ENCODE measurements at places on chromosomes 2 and 18.
A peak's percentile ranks its signal among the peaks of the same experiment; 100 is the strongest.

DNA sequence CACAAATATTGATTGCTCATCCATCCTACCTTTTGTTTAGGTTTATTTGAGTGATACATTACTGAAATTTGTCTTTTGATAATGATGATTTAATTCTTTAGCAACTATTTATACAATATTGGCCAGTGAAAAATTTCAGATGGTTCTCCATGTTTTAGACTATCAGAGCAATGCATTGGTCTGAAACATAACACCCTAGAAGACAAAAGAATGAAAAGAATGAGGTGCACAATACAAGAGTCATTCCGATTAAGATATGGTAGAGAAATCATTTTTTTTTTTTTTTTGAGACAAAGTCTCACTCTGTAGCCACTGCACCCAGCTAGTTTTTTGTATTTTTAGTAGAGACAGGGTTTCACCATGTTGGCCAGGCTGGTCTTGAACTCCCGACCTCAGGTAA, 197.4 kb upstream of the FAM98A start:
- no peak for DNase-seq

DNA sequence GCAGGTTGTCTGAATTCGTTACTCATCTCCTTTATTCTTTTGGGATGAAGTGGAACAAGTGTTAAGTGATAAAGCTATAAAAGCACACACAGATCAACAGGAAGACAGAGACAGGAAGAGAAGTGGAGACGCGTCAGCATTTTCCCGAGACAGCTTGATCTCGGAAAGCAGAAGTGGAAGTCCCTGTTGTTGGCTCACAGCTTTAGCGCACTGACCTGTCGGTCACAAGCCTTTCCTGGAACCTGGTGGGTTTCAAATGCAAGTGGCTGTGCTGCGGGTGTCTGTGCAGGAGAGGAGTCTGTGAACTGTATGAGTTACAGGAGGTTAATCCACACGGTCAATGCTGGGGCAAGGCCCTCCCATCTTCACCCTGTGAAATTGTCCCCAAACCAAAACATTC, 116.6 kb upstream of the PELI1 start:
- DNase-seq = no peak

GRCh38 chr2:25073025-25073424, 31.1 kb downstream of the EFR3B start:
- DNase-seq = no peak

DNA sequence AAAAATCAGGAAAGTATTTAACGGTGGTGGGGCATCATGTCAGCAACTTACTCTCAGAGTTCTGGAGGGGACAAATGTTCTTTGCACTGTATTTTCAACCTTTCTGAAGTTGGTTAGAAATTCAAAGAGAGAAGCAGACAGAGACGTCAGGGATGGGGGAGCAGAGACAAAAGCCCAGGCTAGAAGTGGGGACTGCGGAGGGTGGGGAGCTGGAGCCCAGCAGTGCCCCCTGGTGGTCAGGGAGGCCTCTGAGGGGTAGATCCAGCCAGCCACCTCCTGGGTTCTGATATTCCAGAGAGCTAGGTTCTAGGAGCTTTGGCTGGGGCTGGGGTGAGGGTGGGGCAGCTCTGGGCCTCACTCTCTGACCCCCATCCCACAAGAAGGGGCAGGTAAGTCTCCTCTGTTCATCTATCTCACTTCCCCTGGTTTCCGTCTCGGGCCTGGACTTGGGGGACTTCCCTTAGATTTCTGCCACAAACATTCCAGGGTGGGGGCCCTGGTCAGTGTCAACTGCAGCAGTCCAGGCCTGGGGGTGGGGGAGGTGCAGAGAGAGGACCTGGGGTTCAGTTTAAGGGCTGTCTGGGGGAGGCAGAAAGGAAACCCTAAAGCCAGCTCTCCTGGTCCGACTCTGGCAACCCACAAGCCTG, 8.9 kb downstream of the TNS1 start:
- DNase-seq = peak; percentile 35

DNA sequence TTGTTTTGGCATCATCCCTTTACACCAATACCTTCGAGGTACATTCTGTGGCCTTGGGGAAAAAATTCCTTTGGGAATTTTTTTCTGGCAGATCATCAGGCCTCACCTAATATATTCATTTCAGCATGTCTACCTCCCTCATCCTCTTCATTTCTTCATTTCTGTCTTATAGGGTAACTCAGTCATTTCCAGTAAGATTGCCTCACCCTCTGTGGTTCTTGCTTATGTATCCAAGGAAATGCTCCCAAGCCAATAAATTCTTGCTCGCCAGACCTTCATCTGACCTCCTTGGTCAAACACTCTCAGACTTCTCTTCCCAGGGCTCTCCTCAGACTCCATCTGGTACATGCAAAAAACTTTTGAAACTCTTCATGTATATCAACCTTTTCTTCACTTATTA, 265.6 kb downstream of the TMX3 start:
- DNase-seq = peak; percentile 74

GRCh38 chr18:73901566-73901965, 246.1 kb downstream of the FBXO15 start:
- DNase-seq = no peak

DNA sequence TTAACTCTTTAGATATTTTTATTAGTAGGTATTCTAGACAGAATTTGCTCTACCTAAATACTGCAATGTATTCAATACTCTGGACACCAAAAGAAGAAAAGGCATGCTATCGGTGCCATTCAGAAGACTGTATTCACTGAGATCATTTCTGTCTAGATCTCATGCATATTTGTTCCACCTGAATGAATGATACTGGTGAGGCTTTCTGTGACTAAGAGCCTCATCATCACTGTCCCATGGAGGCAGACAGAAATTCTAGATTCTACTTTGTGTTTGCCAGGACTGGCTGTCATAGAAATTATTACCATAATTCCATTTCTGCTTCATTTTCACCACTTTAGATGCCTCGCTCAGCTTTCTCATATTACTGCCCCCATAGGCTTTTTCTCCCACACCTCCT, 340.7 kb downstream of the MBD2 start:
- DNase-seq = peak; percentile 53

- no peak for DNase-seq
Observed at GRCh38 chr2:155703917-155704316, 628.6 kb downstream of the NR4A2 start.

DNA sequence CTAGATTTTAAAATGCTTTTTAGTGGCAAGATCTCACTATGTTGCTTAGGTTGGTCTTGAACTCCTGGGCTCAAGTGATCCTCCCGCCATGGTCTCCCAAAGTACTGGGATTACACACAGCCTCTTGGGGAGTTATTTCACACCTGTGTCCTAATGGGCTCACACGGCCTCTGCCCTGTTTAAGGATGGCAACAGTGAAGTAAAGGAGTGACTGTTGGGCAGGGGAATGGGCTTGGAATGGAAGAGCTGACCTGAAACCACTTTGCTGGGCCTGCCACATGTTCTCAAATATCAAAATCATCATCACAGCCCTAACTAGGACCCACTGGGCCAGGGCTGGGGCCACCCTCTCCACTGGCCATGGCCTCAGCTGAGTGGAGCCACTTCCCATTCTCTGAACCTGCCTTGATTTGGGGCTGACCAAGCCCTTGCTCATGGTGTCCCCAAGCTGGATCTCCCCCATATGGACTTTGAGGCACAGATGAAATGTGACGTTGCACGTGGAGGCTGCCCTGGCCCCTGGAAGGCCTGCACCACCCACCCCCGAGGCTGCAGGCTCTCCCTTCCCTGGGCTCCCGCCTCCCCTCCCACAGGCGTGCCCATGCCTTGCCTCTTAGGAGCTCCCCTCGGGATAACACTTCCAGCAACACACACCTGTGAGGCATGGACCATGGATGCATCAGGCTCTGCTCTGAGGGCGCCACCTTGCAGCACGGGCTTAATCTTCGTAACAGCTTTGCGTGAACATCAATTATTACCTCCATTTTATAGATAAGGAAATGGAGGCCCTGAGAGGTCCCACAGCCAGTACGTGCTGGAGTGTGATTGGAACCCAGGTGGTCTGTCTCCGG, 71.8 kb upstream of the SMAD7 start:
- DNase-seq = no peak

DNA sequence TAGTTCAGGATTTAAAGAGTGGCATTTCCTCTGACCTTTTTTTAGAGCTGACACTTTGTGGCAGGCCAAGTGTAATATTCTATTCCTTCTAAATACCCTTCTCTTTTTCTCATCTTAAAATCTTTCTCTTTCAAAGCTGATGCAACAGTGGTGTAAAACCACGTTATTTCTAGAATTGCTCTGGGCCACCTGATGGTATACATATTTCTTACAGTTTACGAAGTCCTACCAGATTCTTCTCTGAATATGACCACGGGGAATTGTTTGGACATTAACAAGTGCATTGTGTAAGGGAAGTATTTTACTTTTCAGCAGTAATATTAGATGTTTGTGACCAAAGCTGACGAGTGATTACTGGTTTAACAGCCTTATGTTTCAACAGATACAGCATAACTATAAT, 109.9 kb downstream of the PTPRM start:
- no peak for DNase-seq

GRCh38 chr18:44497757-44498490, 182.8 kb upstream of the SETBP1 start:
- DNase-seq = no peak

- no peak for DNase-seq
Observed at GRCh38 chr2:224272237-224272910, 129.5 kb downstream of the FAM124B start.

DNA sequence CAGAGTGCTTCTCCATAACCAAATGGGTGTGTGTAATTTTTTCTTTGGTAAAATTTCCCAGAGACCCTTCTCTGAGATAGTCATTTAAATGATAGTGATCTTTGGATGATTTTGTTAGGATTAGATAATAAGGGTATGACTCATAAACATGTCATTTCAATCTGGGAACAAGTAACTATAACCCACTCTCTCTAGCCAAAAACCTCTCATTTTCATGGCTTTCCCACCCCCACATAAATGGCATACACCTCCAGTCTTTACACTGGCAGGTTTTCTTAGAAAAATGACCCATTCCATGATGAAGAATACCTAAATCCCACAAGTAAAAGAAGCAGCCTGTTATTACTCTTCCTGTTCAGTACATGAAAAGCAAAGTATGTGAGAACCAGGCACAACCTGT, 572.0 kb upstream of the ZEB2 start:
- DNase-seq = peak; percentile 46

- no peak for DNase-seq
Observed at GRCh38 chr2:239612133-239612532, 211.3 kb upstream of the HDAC4 start.

- peak; percentile 39 for DNase-seq
Observed at GRCh38 chr2:200735061-200735460, 76.6 kb upstream of the BZW1 start.

GRCh38 chr2:137644731-137645130, 319.5 kb upstream of the HNMT start:
- DNase-seq = no peak

DNA sequence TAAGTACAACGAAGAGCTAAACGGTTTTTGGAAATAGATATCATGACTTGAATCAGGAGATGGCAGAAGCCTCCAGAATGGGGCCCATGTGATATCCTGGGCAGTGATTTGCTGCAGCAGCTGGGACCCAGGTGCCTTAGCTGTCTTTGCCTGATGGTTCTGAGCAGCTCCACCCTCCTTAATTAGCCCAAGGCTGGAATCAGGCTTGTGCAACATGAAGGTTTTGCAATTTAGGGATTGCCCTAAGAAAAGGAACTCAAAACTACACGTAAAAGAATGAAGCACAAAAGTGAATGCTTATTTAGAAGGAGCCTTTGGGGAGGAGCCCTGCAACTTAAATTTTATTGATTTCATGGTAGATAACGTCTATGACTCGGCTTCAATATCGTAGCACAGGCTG, 17.3 kb upstream of the CNDP2 start:
- no peak for DNase-seq

- no peak for DNase-seq
Observed at GRCh38 chr18:905948-906415, 1.3 kb downstream of the ADCYAP1 start.

DNA sequence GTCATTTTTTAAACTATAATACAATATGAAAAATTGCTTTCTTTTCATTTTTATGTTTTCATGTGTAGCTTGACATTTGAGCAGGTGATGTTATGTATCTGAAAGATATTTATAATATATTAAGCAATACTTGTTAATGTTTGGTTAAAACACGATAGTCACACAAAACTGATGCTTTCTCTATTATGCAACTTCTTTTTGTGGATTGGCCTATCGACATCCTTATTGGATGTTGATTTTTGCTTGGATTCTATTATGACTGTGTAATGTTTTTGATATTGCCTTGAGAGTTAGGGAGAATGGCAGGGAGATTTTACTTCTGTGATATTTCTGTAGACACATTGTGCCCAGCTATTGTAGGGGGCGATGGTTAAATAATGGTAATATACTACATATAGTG, 128.0 kb downstream of the ZNF407 start:
- DNase-seq = no peak

- DNase-seq = no peak
Observed at GRCh38 chr18:48828194-48828545, 122.6 kb downstream of the SMAD7 start.

DNA sequence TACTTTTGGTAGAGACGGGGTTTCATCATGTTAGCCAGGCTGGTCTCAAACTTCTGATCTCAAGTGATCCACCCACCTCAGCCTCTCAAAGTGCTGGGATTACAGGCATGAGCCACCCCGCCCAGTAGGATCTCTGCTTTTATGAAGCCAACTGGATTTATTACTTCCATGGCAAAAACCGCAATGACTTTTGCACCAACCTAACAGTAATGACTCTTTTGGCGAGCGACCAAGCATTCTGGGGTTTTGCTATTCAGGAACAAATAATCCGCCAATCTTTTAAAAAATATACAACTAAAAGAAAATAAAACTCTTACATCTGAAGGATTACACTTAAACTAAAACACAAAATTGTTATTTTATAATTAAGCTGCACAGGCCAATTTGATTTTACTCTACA, 260.6 kb downstream of the ZEB2 start:
- no peak for DNase-seq
